ENCODE measurements at places on chromosomes 12 and 14.

DNA sequence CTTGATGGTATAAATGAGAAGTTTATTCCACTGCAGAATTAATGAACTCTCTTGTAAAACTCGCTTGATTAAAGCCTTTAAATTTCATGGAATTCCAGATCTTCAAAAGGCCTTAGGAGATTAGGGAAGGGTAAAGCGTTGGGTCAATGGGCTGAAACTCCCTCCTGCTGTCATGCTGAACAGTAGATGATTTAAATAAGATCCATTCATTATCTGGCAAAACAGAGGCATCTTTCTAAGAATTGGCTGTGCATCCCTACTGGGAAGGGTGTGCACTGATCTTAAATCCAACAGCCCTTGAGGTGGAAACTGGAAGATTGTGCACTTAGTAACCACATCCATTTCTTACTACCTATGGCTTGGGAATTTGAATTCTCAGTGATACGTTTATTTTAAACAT, 56.0 kb downstream of the PLCZ1 start:
- no peak for DNase-seq

- no peak for DNase-seq
These were observed 14.0 kb downstream of the CCND2 start for GRCh38 chr12:4287325-4288211.

DNA sequence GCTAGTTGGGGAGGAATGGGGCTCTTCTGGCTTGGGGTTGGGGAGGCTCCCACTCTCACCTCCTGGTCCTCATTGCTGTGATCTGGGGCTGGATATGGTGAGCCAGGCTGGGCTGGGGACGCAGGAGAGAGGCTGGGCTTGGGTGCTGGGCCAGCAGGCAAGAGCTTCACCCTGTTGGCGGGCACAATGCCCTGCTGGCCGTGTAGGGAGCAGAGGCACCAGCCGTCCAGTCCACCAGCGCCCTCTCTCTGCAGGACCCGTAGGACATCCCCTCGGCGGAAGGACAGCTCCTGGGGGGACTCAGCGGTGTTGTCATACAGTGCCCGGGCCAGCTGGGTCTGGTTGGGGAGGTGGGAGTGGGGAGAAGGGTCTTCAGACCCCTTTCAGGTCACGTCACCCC, 4.5 kb downstream of the EFS start:
- no peak for DNase-seq

GRCh38 chr12:22287776-22288621, 46.5 kb downstream of the ST8SIA1 start:
- DNase-seq, result no peak

- no peak for DNase-seq
These were observed 1.5 kb downstream of the BIN2 start for GRCh38 chr12:51322452-51322851.

DNA sequence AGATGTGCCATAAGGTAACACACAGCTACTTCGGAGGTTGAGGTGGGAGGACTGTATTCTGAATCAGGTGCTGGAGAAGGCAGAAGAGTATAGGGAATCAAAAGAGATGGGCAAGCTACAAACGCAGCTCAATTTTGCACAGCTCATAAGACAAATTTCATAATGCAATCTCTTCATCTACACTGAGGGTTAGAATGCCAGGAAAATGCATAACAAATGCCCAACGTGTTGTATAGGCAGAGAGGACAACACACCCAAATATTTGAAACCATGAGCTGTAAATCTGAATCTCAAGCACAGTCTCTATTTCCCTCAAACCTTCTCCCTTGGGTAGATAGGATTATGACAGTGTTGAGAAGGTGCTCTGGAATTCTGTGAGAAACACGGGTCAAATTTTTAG, 263.1 kb upstream of the FOXN3 start:
- DNase-seq, result no peak

DNA sequence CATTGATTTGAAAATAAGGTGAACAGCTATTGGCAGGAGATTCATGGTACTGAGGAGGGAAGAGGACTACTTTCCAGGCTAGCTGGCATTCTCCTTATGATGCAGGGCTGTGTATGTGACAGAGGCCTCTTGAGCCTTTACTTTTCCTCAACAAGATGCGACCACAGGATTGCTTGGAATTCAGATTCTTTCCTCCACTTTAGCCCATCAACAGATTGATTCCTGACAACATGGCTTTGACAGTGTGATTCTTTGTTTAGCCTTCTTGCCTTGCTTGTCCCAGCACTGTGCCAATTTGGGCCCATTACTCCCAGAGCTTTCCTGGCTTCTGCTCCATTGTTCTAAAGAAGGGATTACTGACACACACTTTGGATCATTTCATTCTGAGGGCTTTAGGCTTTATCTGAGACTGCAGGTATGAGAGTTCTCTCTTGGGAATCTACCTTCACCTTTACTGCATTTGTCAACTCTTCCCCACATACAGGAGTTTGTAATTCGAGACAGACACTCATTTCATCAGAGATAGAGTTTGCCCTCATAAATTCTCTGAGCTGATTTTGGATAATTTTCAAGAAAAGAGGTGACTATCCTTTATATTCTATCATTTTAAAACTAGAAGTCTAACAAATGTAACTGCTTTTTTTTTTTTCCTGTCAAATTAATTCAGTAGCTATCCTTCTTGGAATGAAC, 206.4 kb upstream of the GZMB start:
- DNase-seq, result peak; percentile 16

DNA sequence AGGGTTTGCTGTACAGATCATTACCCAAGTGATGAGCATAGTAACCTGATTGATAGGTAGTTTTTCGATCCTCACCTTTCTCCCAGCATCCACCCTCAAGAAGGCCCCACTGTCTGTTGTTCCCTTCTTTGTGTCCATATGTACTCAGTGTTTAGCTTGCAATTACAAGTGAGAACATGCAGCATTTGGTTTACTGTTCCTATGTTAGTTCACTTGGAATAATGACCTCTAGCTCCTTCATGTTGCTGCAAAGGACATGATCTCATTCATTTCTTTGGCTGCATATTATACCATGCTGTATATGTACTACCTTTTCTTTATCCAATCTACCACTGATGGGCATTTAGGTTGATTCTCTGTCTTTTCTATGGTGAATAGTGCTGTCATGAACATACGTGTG, 181.6 kb upstream of the FOXG1 start:
- DNase-seq, result no peak

- DNase-seq, result peak; percentile 90
These were observed 5.7 kb upstream of the NEK9 start for GRCh38 chr14:75132382-75133086.

DNA sequence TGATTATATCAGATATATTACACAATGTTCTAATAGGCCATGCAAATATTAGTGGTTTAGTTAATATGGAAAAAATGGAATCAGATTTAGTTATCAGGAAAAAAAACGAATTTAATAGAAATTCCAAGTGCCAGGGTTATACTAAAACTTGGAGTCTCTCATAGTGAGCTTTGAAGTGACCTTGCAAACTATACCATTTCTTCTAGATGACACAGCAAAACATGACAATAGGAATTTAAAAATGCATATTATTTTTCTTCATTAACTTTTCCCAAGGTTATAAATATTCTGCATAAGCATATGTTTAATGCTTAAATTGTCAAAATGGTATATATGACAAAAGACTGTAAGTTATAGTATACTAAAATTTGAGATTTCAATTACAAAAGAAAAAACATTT, 250.1 kb upstream of the DCN start:
- no peak for DNase-seq

- no peak for DNase-seq
These were observed 4.9 kb downstream of the B4GALNT3 start for GRCh38 chr12:464484-465267.

- DNase-seq, result no peak
These were observed 26.2 kb upstream of the CHPT1 start for GRCh38 chr12:101671157-101671791.

- DNase-seq, result no peak
These were observed 58.5 kb downstream of the GPR135 start for GRCh38 chr14:59406454-59407245.

GRCh38 chr12:113057565-113058485, 1.3 kb downstream of the DTX1 start:
- no peak for DNase-seq

DNA sequence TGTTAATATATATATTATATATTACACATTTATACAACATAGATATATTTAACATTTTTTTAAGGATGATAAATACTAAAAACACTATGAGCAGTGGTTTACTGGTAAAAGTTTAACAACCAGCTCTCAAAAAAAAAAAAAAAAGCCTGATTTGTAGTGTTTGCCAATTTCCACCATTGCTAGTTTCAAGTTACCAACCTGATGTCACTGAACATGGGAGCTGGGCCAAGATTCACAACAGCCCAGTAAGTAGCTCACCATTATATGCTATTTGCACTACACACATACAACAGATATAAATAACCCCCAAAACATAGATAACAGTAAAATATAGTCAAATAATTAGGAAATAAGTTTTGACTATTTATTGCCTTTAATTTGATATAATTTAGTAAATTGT, 28.9 kb upstream of the TMX1 start:
- DNase-seq, result no peak

GRCh38 chr14:67943947-67944346, 124.4 kb downstream of the RAD51B start:
- peak; percentile 87 for DNase-seq

GRCh38 chr12:120262852-120263747, 2.4 kb downstream of the PXN start:
- no peak for DNase-seq

DNA sequence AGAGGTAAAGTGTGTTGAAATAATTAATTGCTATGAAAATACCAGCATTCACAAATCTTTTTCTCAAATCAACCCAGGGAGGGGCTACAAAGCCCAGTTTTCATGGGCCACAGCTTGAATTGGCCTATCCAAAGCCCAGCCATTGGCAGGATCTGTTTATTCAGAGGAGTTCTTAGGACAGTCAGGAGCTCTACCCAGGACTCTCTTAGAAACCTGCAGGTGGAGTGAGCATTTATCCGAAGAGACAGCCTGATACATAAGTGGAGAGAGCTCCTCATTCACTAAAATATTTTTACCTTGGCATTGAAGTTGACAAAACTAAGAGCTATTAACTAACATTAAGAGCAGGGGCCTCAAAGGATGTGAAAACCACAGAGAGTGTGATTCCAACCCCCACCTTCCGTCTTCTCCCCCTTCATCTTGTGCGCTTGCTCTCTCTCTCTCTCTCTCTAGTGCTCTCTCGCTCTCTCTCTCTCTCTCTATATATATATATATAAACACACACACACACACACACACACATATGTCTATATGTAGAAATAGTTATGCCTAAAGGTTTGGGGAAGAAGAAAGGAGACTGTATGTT, 315.5 kb downstream of the SNAPC1 start:
- DNase-seq, result no peak

DNA sequence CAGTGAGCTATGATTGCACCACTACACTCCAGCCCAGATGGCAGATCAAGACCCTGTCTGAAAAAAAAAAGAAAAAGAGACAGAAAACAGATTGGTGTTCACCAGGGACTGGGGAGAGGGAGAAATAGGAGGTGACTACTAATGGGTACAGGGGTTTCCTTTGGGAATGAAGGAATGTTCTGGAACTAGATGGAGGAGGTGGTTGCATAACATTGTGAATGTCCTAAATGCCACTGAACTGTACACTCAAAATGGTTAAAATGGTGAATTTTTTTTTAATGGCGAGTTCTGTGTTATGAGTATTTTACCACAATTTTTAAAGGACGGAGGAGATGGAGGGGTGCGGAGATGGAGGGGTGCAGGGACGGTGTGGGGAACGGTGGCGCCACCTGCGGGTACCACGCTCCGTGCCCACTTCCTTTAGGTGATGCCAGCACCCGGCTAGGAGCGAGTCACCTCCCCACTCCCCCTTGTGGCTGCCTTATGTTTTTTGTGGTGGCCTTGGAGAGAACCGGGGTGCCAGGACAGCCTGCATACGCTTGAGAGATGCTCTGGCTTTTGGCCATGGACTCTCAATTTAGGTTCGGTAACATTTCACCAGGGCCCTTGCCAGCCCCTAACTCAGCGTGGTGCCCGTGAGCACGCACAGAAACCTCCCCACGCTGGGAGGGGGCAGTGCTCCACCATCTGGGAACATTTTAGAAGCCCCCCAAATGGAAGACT, 16.1 kb downstream of the UBC start:
- DNase-seq, result peak; percentile 76

DNA sequence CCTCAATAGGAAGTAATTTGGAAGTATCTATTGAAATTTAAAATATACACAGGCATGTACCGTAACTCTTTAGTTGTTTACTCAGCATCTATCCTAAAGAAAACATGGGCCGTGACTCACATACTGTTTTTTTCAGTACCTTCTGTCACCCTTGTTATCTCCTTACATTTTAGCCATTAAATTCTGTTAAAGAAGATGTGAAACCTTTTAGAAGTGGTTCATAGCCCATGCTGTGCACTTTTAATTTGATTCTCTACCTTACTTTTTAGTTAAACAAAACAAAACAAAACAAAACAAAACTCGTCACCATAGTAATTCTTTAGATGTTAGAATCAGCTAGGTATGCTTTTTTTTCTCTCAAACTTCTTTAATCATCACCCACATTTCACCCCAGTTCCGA, 494.4 kb upstream of the RGS6 start:
- no peak for DNase-seq

DNA sequence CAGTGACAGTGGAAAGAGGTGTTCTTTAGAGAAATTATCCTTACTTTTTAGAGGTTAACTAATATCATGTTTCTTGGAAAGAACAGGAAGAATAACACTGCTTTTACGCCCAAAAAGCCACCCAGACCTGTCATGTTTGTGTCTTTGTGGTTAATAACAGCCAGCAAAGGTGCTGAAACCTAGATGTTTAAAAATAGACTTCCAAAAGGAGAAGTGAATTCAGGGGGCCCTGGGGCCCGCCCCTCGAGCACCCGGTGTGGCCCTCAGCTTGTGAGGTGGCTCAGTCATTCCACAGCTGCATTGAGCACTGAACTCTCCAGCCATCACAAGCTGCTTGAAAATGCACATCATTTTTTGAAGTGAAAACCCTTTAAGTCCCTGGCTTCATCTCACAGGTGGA, 20.8 kb upstream of the AMN start:
- no peak for DNase-seq

DNA sequence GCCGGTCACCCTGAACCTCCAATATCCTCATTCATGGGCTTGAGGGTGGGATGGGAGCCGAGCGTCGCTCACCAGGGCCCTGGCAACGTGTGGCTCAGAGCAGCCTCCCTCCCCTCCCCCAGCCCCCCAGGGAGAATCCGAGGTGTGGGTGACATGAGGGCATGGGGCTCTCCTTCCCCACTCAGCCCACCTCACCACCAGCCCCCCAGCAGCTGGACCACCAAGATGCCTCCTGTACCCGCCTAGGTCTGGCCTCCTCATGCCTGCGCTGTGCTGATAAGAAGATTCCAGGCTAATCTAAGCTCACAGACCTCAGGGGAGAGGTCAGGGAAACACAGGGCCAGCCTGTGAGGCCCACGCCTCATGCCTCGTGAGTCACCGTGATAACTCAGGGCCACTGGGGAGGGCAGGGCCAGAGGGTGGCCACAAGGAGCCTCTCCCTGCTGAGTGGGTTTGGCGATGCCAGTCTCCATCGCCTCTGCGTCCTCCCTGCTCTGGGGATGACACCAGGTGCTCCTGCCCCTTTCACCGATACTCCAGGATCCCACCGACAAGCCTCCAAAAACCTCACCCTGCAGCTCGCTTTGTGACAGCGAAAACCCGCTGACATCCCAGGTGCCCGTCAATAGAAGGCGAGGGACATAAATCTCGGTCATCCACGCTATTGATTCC, 56.9 kb downstream of the TESC start:
- no peak for DNase-seq

Measured in HT-29 (cell line).